Effector memory CD8-positive, alpha-beta T cell (primary cell): ENCODE measurements at places on chromosomes 1 and 21.

- DNase-seq = no peak
Observed at GRCh38 chr1:152153996-152154395, 5.0 kb downstream of the RPTN start.

DNA sequence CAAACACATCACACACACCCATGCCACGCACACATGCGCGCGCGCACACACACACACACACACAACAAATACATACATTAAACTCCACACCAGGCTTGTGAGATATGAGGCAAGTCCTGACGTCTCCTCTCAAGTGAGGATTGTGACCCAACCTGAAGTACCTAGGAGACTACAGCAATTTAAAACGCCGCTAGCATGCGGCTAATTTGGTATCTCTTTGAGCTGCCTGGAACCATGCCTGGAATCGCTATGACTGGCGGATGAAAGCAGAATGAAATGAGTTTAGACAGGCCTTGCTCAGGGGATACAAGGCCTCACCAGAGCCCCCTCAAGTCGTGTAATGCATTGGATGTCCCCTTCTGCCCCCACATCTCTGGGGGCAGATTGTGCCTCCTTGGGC, 1.6 kb upstream of the RAB7B start:
- DNase-seq = no peak

- DNase-seq = no peak
Observed at GRCh38 chr1:209620487-209620884, 31.7 kb downstream of the LAMB3 start.

- no peak for DNase-seq
Observed at GRCh38 chr1:212413902-212414327, 771 bp downstream of the PACC1 start.

DNA sequence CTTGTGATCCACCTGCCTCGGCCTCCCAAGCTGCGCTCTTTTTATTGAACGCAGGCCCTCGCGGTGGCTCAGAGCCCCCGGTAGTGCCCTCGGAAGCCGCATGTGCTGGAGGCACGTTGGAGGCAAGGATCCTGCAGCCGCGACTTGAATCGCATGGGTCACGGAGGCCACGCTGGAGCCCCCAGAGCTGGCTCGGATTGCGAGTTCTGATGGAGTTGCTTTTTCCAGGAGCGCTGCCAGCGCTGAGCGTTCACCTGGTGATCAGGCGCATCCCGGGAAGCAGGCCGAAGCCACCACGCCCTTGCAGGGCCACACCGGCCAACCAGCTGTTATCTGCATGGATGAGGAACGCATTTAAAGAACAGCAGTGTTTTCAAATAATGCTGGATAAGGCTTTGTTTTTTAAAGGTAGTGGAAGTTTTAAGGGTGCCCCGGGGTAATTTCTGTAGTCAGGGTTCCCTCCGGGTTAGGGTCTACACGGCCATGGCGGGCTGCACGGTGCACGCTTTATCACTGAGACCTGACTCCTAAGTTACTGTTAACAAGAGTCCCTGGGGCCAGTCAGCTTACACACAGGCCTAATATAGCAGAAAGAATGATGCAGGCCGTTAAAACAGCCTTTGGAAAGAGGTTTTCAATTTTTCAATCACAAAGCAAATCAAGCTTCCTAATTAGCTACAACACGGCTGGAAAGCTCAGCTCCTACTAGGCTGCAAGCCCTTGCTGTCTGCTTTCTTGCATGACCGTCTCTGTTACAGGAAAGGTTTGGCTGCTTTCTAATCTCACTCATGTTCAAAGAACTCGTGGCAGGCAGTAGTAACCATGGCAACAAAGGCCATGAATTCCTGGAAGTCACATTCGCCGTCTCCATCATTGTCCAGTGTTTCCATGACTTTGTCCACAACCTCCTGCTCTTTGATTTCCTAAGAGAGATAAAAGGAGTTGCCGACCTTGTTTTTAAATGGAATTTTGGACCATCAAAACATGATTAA, 6.0 kb downstream of the S100B start:
- no peak for DNase-seq

DNA sequence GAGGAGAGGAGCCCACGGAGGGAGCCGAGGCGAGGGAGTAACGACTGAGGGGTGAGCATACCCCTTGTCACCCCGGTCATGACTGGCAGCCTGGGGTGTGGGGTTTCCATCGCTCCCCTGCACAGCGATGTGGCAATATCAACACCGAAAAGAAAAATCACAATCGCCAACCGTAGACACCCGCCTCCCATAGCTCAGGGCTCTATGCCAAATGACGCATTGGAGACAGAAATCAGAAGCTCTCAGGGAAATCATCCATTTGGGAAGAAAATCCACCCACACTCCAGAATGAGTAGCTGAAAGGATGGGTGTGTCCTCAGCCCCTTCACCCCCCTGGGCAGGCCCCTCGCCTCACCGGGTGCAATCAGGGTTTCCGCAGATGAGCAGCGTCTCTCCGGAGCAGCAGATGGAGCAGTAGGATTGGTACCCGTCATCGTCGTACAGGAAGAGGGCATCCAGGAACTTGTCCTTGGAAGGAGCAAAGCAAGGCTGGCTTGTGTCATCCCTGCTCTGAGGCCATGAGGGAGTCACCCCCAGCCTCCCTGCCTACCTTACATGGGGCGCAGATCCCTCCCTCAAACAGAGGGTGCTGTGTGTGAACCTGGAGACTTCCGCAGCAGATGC, 2.5 kb downstream of the DNMT3L start:
- no peak for DNase-seq

GRCh38 chr1:221435504-221435904, 306.4 kb downstream of the DUSP10 start:
- no peak for DNase-seq

DNA sequence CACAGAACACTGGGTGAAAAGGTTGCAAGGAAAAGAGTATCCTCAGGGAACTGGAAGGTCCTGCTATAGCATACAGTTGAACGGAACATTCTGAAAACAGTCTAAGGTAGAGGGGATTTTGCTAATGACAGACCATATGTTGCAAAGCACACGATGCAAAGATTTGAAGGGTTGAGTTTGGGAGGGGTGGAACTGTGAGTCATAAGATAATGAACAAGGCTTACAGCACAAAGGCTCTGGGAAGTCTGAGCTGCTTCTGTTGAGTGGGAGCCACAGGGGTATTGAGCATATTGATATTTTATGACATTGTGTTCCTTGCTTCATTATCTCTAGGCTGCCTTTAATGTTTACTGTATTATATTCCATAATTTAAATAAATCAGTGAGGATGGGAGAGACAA, 104.9 kb downstream of the PLPPR4 start:
- DNase-seq = no peak

DNA sequence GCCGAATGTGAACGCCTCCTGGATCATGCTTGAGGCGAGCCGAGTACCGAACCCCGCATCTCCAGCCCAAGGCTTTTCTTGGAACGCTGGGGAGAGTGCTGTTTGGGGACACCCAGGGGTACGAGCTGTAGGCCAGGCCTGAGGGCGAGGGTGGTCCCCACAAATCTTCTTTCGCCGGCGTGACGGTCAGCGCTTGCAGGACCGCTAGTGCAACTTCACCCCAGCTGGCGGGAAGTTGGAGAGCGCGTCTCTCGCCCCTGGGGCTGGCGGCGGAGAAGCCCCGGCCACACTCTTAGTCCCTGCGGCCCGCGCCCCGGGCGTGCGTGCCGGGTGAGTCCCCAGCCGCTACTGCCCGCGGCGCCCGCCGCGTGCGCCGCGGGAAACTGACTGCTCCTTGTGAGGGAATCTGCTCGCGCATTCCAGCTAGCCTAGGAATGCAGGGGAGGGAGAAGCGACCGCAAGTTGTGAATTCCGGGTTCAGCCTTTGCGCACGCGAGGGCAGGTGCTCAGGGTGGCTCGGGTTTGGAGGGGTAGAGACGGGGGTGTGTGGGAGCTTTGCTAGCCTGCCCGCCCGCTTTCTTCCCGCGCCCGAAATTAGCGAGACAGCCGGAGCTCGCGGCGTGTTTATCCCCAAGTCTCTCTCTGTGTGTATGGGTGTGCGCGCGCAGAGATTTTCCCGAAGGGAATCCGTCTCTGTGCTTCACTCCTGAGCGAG, 884 bp downstream of the LHX4 start:
- no peak for DNase-seq

DNA sequence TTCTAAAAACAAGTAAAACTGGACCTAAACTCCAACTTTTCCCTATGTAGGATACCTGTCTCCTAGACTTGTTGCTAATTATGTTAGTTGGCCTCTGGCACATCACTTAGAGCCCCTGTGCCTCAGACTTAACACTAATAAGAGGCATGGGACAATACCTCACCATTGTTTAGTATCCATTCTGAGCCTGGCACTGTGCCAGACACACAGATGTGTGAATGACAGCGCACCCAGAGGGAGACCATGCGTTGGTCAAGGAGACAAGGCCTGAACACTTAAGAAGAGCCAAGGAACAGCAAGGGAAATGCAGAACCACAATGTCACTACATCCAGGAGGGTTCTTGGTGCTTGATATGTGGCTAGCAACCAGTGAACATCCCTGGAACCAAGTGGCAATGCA, 189.1 kb downstream of the FGGY start:
- no peak for DNase-seq

DNA sequence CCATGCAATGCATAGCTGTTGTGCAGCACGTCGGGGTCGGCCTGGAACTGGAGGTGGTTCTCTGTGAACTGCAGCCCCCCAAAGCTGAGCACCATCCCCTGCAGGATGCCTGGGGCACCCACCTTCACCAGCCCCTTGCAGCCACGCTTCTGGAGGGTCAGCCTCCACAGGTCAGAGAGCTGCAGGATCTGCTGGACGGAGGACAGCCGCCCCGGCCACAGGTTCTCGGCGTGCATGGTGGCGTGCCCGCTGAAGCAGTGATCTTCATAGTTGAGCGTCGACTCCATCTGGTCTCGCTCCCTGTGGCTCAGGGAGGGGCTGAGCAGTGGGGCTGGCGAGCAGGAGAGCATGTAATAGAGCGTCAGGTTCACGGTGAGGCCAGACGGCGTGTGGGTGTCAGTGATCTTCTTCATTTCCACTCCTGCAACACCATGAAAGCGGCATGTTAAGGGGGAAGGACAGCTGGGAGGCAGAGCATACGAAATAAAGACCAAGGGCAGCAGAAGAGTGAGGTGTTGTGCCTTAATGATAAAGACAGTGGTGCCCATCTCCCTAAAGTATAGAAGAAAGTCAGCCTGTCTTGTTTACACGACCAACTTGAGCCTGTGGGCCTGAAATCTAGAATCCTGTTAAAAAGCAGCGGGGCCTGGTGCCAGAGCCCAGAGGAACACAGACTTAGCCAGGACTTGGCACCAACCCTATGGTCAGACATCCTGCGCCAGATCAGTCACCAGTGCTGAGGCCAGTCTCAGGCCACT, 3.0 kb downstream of the KIAA2013 start:
- DNase-seq = no peak

- DNase-seq = no peak
Observed at GRCh38 chr1:230858236-230858820, 10.0 kb downstream of the C1orf198 start.

DNA sequence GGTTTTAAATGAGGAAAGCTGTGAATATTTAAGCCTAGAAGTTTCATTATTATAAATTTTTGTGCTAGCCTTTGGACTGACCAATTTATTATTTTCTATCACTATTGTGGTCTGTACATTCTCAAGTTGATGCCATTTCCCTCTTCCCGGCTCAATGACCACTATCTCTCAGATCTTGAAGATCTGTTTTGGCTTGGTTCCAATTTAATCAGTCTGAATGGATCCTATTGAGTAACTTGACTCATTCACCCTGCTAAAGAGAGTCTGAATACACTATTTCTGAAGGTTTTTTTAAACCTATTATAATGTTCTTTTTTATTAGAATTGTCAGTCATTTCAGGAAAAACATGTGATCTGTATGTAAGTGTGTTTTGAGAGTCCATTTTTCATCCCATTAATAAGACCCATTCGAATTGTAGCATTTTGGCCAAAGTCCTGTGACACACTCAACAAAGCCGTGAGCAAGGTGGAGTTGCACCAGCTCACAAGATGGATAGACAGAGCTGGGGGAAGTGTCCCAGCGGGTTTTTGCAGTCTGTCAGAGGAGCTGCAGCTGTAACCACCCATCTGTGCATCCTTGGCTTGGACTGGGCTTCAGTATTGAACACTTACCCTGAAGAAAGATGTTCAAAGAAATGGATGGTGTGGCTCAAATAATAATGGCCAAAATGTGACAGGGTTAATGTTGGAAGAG, 145.6 kb downstream of the NFIA start:
- no peak for DNase-seq

DNA sequence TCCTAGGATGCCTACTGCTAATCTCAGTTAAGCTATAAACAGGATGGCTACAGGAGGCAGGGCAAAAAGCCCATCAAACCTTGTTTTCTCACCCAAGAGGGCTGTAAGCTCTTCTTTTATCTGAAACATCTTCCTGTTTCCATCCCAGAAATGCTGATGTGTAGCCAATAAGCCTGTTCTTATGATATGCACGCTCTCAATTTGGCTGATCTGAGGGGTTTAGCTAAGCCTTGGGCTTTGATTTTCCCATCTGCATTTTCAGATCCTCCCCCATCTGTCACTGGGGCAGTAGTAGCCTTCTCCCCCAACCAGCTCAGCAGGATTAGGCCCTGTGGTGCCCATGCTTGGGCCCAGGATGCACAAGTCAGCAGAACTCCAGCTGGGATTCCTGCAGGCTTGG, 105.0 kb downstream of the BRINP2 start:
- no peak for DNase-seq

GRCh38 chr1:85283475-85284199, 7.2 kb upstream of the BCL10 start:
- no peak for DNase-seq

GRCh38 chr1:193960040-193960439, 773.6 kb upstream of the B3GALT2 start:
- DNase-seq = no peak

DNA sequence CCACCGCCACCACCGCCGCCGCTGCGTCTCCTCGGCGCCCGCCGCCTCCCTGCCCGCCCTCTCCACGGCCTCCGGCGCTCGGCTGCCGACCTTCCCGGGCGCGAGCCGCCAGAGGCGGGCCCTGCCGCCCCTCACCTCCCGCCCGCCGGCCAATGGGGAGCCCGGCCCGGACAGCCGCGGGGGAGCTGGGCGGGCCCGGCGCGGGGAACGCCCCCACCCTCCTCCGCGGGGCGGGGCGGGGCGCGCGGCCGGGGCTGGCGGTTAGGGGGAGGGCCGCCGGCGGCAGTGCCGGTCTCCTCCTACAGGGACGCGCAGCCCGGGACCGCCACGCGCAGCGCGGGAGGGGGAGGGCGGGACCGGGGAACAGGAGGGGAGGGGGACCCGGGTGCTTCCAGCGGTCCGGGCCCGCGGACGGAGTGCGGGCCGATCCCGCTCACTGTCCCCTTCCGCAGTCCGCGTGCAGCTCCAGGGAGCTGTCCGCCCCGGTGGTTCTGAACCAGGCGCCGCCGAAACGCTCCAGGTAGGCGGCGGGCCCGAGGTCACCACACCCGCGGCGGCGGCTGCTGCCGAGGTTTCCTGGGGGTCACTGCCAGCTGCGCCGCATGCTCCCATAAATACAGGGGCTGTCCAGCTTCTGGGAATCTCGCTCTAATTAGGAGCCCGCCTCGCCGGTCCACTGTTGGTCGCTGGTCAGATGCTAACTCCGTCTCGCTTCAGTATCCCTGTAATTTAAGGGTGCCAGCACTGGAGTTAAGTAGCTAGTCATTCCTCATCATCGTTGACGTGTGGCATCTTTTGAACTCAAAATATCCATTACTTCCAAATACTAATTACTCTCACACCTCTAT, at the start of gene PGBD5:
TSS of gene PGBD5 (minus strand) at position 87 of the 848 bp plus-strand sequence. CDS start 404 bp downstream, outside the sequence.
- peak; percentile 10 for DNase-seq
